AG04449 (cell line): ENCODE measurements at places on chromosomes 2 and 18.

GRCh38 chr2:23664066-23664788, 262.7 kb downstream of the ATAD2B start:
- no peak for DNase-seq

- no peak for DNase-seq
Measured at GRCh38 chr2:23237147-23237546, 147.8 kb upstream of the KLHL29 start.

GRCh38 chr2:76851000-76851399, 671.2 kb downstream of the LRRTM4 start:
- DNase-seq = no peak

GRCh38 chr2:182448371-182448770, 21.5 kb upstream of the PDE1A start:
- no peak for DNase-seq

DNA sequence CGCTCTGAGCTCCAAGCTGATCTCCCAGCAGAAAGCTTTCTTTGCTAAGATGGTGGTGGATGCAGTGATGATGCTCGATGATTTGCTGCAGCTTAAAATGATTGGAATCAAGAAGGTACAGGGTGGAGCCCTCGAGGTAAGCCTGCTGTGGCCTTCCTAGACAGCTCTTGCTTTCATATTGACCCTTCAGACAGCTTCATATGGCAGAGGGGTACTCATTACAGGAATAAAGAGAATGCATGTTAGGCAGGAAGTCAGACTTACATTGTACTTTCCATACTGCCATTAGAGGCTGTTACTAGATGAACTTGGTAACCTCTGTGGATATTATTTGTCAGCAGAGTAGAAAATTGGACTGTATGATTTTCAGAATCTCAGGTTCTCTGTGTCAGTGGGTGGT, 10.5 kb downstream of the CCT7 start:
- DNase-seq = no peak

- DNase-seq = no peak
Measured at GRCh38 chr2:10830203-10830602, 17.6 kb upstream of the PDIA6 start.

DNA sequence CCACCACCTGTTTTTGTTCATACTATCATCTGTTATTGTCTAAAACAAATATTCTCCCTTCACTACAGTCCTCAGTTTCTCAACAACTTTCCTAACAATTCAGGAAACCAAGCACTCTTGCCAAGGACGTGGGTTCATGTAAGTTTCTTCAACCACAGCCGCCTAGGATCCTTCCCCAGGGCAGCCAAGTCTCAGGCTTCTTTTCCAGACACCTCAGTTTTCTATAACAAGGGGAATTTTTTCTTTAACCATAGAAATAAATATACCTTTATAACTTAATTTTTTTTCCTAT, 39.4 kb upstream of the AGPS start:
- DNase-seq = no peak

- no peak for DNase-seq
Measured at GRCh38 chr2:9725106-9725505, 94.3 kb upstream of the YWHAQ start.

- DNase-seq = no peak
Measured at GRCh38 chr18:49813069-49813318, 339 bp downstream of the ACAA2 start.

GRCh38 chr2:132438691-132439090, 22.1 kb downstream of the GPR39 start:
- peak; percentile 81 for DNase-seq

GRCh38 chr2:166494140-166494624, at the start of gene SCN7A:
SCN7A (minus strand) TSS chr2:166494249; CDS start chr2:166477696, 16,553 bp downstream.
- no peak for DNase-seq

GRCh38 chr2:122525336-122525735, 769.9 kb downstream of the TSN start:
- no peak for DNase-seq

GRCh38 chr2:178863856-178864620, 56.8 kb upstream of the TTN start:
- DNase-seq = no peak

- peak; percentile 26 for DNase-seq
Measured at GRCh38 chr18:34592961-34593382, 117.1 kb upstream of the DTNA start.

DNA sequence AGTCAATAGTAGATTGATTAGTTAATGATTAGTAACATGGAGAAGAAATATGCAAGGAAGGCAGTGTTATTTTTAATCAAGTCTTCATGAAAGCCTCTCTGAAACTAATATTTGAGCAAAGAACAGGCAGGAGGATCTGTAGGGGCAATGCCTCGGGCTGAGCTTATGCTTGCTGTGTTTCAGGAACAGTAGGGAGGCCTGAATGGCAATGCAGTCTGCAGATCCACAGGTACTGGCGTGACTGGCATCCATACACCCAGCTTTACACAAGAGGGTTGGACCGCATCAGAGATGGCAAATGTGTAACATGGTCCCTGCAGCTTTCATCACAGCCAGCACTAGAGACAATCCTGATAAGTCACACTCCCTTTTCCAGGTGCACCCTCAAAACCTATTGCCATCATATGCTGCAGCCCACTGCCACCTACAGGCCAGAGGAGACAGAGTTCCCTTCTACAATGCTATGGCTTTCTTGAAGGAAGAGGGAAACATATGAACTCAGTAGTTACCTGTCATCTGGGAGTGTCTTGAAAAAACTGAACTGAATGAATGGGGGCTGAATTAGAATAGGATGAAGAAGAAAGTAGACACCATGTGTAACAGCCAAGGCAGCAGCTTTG, 582.4 kb upstream of the RAB6C start:
- no peak for DNase-seq

DNA sequence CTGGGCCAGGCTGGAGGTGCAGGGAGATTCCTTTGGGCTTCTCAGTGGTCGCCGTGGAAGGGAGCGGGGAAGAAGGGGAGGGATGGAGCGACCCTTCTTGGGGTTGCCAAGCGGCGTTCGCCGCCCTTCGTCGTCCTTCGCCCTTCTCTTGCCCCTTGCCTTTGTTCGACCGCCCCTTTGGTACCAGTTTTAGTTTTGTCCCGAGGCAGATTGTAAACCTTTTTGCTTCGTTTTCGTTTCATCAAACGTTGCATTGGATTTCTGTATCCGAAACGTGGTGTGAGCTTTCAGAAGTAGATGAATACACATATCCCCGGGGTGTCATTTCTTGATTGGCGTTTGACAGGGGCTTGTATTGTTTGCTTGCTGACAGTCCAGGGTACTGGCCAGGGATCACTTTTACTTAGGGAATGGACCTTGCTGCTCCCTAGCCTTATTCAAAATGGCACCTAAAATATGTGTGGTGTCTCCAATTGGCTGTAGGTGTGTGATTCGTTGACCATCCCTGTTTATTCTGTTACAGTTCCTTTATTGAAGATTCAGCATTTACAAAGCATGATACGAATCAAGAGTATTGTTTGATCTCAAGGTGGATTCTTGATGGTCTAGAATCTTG, 788 bp downstream of the USP14 start:
- no peak for DNase-seq

DNA sequence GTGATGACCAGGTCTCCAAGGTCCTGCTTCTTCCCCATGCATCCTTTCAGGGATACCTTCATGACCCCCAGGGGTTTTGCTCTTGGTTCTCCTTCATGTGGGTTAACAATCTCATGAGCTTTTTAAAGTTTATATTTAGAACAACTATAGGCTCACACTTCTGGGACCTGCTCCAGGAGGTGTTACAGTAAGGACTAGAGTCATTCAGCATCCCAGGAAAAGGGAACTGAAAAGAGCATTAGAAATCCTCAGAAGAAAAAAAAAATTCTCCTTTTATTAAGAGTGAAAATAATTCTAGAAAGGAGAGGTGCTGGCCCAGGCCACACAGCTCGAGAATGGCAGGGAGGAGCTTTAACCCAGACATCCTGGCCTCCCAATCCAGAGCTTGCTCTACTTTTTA, 66.5 kb downstream of the SETBP1 start:
- DNase-seq = no peak

DNA sequence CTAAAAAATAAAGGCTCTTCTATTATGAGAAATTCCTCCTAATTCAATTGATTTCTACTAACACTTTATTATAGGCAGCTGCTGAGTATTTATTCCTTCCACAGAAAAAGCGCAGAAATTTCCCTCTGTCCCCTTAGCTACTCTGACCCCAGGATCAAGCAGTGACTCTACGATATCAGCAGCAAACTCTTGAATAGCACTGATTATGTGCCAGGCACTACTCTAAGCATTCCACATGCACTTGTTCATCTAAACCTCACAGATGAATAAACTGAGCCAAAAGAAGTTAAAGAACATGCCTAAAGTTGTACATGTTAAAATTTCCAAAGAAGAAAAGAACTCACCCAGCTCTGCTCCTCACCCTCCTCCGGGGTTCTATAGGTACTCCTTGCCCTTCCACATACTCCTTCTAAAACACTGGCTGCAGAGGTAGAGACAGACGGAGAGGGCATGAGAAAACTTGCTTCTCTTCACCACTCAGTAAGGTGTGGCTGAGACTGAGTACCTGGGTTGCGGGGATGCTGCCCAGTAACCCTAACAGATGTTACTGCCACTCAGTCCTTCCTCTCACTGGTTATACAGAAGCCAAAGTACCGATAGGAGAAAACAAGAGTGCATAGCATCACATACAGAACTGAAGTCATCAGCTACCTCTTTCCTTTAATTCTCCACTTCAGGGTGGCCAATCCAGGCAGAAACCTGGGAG, 9.9 kb downstream of the C1D start:
- DNase-seq = no peak

- DNase-seq = no peak
Measured at GRCh38 chr2:127371037-127371436, 16.7 kb downstream of the MAP3K2 start.

GRCh38 chr2:241844066-241844728, 14.5 kb downstream of the PDCD1 start:
- DNase-seq = no peak

GRCh38 chr2:126781206-126781605, 117.5 kb upstream of the TEX51 start:
- DNase-seq = no peak
